ENCODE measurements at places on chromosomes 16 and 17.

DNA sequence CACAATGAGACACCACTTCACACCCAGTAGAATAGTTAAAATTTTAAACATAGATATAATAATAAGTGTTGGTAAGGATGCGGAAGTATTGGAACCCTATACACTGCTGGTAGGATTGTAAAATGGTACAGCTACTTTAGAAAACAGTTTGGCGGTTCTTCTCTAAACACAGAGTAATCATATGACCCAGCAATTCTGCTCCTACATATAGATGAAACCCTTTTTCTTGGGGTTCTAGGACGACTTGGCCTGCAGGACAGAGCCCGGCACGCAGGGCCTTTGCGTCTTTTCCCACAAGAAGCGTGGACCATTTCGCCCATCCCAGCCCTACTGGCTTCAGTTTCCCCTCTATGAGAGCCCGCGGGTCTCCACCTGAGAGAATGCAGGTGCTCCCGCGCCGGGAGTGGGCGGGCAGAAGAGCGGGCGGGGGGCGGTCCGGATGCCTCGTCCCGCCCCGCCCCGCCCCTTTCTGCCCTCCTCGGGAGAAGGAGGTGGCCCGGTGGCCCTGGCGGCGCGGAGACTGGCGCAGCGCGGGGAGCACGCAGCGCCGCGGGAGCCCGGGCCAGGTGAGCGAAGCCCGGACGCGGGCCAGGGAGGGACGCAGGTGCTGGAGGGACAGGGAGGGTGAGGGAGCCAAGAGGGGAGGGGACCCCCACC is at the start of gene SDR42E2:
TSS of gene SDR42E2 (plus strand) at position 508 of the 657 bp plus-strand sequence. CDS start 3,077 bp downstream, outside the sequence.
- no peak for DNase-seq

- no peak for DNase-seq
These were observed 151.5 kb upstream of the TOM1L1 start for GRCh38 chr17:54749157-54749556.

GRCh38 chr17:29495011-29495410 is 71.8 kb downstream of the ABHD15 start:
- DNase-seq = peak; percentile 75

DNA sequence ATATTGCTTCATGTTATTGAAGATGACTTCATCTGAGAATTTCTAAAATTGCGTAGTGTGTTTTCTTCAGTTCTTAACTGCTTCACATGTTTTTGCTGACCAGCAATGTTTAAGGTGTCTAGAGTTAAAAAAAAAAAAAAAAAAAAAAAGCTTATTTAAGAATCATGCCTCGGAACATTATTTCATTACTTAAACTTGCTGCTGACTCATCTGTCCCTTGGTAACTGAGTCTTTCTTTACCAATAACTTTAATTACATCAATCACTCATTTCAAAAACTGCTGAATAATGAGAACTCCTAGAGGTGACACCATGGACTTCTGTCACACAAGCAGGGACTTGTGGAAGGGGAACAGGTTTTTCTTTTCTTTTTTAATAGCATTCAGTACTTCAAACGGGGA is 16.2 kb downstream of the IRX5 start:
- no peak for DNase-seq

Measured in amniotic epithelial cell (primary cell).